Right atrium auricular region (tissue), 2 donors: ENCODE measurements at places on chromosomes 16 and 17. TPM values are rescaled to one million over a fixed set of nuclear protein-coding genes. Genes with fewer than 3 reads are reported as not detected.
A peak's percentile ranks its signal among the peaks of the same experiment; 100 is the strongest.

IGF2BP1 gene
- not detected for total RNA-seq

DNA sequence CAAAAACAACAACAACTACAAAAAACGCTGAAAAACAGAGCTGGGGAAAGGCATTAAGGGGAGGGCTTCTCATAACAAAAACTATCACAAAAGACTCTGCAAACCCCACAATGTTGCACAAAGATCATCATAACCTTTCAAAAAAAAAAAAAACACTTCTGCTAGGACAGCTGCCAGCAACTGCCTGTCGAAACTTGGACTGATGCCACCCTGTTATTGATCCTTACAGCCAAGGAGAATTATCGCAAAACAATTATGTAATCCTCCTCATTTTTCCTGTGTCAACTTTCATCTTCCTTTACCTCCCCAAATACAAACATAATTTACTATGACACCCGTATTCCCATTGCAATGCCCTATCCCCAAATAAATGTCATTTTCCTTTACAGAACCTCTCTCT lies 9.3 kb downstream of the CCDC40 start:
- no peak overlapping the region for H3K27ac ChIP-seq
- peaks cover 19% of the 10 kb centered on the region for H3K36me3 ChIP-seq
- no peaks in the 10 kb centered on the region for H3K4me1 ChIP-seq
- DNase-seq, result no peak

APOBR gene
- 0.78 TPM for total RNA-seq

FOXO3B gene
- 4.7 TPM for total RNA-seq

DNA sequence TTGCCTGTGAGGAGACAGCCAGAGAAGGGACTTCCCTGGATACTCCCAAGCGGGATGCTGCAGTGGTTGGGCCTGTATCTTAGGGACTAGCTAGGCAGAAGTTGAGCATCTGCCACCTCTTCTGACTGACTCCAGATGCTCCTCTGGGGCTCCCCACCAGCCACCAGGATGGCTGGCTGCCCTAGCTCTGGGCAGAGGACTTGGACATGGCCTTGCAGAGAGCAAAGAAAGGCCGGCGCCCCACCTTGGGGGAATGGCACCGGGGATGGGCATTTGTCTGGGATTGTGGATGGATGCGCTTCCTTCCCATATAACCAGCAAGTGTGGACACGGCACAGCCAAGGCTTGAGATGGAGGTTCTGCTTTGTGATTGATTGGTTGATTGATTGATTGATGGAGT lies 69.0 kb downstream of the OR1D5 start:
- H3K4me3 ChIP-seq, result no peak overlapping the region
- H3K27me3 ChIP-seq, result no peaks in the 10 kb centered on the region
- peaks cover 27% of the 10 kb centered on the region for H3K36me3 ChIP-seq
- DNase-seq, result no peak

GRCh38 chr16:73092236-73092781 lies 44.4 kb upstream of the ZFHX3 start:
- H3K36me3 ChIP-seq, result no peaks in the 10 kb centered on the region
- DNase-seq, result no peak
- H3K4me3 ChIP-seq, result no peak overlapping the region
- no peaks in the 10 kb centered on the region for H3K4me1 ChIP-seq
- H3K27ac ChIP-seq, result no peak overlapping the region
- H3K27me3 ChIP-seq, result no peaks in the 10 kb centered on the region

- peaks cover 25% of the 10 kb centered on the region for H3K36me3 ChIP-seq
- peak; percentile 69 for DNase-seq
- peak overlapping the region; percentile 87 for H3K4me3 ChIP-seq
- peak overlapping the region; percentile 95 for H3K27ac ChIP-seq
- no peaks in the 10 kb centered on the region for H3K27me3 ChIP-seq
- peaks cover 64% of the 10 kb centered on the region for H3K4me1 ChIP-seq
Measured at GRCh38 chr17:42675965-42676423, 800 bp downstream of the PLEKHH3 start.

DNA sequence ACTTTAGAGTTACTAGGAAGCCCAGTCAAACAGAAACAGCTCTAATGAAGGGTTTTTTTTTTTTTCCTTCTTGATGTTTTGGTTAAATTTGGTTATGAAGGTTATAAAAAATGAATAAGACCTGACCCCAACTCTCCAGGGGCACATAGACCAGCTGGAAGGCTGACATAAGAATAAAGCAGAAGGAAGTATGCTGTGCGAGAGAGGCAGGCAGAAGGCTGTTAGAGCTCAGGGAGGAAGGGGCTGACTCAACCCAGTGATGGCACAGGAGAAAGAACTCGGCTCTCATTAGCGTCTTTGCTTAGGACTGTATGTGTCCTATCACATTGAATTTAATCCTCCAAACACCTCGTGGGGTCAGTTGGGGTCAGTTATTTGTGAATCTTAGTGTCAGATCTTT lies 474.6 kb downstream of the PMP22 start:
- DNase-seq, result no peak
- H3K36me3 ChIP-seq, result no peaks in the 10 kb centered on the region
- H3K27me3 ChIP-seq, result no peaks in the 10 kb centered on the region
- H3K4me1 ChIP-seq, result no peaks in the 10 kb centered on the region
- H3K27ac ChIP-seq, result no peak overlapping the region
- no peak overlapping the region for H3K4me3 ChIP-seq

CRAMP1 gene
- 7.7 TPM for total RNA-seq

NEK8 gene
- 1.0 TPM for total RNA-seq

- no peak for DNase-seq
- H3K27ac ChIP-seq, result no peak overlapping the region
- no peaks in the 10 kb centered on the region for H3K4me1 ChIP-seq
- no peaks in the 10 kb centered on the region for H3K27me3 ChIP-seq
- H3K36me3 ChIP-seq, result peaks cover 22% of the 10 kb centered on the region
- H3K4me3 ChIP-seq, result no peak overlapping the region
Measured at GRCh38 chr17:2502871-2503580, 8.7 kb downstream of the METTL16 start.

DNA sequence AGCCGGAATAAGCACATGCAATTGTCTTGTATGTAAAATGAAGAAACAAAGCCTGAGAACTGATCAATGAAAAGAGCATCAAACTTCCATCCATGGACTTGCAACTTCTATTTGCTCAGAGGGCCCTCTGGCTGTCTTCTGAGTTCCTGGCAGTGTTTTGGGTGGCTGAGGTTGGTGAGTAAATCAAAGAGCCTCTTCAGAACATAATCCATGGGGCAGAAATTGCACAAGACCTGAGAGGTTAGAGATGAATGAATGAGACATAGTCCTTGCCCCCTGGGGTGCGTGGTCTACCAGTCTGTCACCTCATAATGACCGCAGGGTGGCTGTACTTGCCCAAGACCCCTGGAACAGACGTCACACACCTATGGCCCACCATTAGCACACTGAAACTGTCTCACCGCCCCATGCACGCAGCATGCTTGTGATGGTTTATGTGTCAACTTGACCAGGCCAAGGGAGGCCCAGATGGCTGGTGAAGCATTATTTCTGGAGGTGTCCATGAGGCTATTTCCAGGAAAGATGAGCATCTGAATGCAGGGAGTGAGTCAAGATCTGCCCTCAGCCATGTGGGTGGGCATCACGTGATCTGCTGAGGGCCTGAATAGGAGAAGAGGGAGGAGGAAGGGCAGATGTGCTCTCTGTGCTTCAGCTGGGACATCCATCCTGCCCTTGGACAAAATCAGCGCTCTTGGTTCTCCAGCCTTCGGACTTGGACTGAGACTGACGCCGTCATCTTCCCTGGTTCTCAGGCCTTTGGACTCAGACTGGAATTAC lies 8.3 kb downstream of the PIK3R6 start:
- H3K36me3 ChIP-seq, result no peaks in the 10 kb centered on the region
- no peak for DNase-seq
- no peaks in the 10 kb centered on the region for H3K4me1 ChIP-seq
- no peak overlapping the region for H3K4me3 ChIP-seq

DNA sequence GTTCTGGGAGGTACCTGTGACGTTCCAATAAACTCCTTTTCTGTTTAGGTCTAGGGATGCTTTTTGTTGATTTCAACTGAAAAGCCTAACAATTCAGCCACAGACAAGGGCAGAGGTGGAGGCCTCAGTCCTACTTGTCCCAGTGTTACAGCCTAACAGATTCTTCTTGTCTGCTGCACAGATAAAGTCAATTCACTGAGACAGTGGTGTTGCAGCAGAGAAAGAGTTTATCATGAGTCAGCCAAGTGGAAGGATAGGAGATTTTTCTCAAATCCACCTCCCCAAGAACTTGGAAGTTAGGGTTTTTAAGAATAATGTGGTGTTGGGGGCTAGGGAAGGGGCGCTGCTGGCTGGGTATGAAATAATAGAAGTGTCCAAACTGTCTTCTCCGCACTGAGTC lies 10.8 kb upstream of the TNFSF12 start:
- no peak for DNase-seq
- H3K27me3 ChIP-seq, result no peaks in the 10 kb centered on the region
- H3K4me3 ChIP-seq, result no peak overlapping the region
- no peaks in the 10 kb centered on the region for H3K36me3 ChIP-seq
- H3K4me1 ChIP-seq, result no peaks in the 10 kb centered on the region

- no peaks in the 10 kb centered on the region for H3K27me3 ChIP-seq
- H3K36me3 ChIP-seq, result no peaks in the 10 kb centered on the region
- no peak overlapping the region for H3K4me3 ChIP-seq
- no peak for DNase-seq
- no peaks in the 10 kb centered on the region for H3K4me1 ChIP-seq
Measured at GRCh38 chr17:29252101-29252791, 5.6 kb downstream of the CRYBA1 start.

BAIAP2 gene
- total RNA-seq, result 27.9 TPM

DNA sequence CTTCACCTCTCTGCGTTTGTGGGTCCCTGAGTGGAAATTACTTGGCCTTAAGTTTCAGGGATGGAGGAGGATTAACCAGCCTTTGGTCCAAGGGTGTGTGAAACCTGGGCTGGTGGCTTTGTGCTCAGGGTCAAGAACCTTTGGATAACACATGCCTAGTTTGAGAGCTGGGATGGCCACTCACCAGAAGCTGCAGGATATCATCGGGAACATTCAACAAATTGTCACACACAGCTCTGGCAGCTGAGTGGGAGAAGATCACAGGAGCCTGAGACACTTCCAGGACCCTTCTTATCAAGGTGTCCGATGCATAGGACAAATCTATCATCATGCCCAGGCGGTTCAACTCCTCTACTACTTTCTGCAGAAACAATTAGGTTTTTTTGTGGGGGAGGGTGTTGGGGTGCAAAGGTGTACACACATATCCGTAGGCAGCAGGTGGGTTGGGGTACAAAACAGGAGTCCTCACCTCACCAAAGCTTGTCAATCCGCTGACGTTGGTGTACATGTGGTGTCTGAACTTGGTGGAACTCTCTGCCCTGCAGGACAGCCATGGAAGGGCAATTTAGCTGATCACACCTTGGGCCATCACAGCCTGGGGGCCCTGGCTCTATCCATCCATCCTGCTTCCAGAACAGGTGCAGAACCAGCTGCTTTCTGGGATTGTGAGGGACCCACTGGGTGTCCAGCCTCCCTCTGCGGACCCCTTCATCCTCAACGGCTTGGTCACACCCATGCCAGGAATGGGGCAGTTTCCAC lies 2.7 kb downstream of the DPEP3 start:
- H3K36me3 ChIP-seq, result no peaks in the 10 kb centered on the region
- no peak for DNase-seq
- H3K4me1 ChIP-seq, result no peaks in the 10 kb centered on the region
- H3K27ac ChIP-seq, result no peak overlapping the region
- no peak overlapping the region for H3K4me3 ChIP-seq
- H3K27me3 ChIP-seq, result no peaks in the 10 kb centered on the region

GRCh38 chr16:88460496-88461330 lies 7.6 kb downstream of the ZFPM1 start:
- peaks cover 58% of the 10 kb centered on the region for H3K4me1 ChIP-seq
- H3K27me3 ChIP-seq, result no peaks in the 10 kb centered on the region
- no peaks in the 10 kb centered on the region for H3K36me3 ChIP-seq
- no peak for DNase-seq
- no peak overlapping the region for H3K4me3 ChIP-seq

DNA sequence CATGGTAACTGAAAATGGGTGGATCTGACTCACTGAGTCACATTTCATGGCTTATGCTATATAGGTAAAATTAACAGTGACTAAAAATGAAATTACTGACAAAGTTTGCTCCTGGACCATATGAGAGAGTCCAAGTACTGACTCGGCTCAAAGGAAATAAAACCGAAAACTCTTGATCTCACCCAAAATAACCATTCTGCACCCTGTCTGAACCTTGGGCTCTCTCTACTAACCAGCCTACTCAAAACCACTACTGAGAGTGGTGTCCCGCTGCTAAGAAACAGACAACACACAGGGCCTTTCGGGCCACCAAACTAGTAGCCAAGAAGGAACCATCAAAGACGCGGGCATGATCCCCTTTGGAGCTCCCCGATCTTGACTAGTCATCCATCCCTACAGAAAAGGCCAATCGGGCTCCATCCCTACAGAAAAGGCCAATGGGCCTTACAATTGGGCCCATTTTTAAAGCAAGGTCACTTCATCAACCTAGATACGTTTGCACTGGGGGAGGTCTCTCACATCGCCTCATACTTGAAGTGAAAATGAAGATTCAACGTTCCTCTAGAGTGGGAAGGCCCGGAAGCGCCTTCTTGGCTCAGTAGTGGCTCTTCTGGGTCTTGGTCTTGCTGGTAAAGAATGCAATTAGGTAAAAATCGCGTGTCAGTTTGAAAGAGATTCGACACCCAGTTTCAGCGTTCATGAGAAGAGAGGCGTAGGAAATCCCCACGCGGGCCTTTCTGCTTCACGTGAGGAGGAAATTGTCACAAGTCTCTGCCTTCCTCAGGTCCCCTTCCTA lies 720 bp upstream of the ZPBP2 start:
- DNase-seq, result no peak
- no peaks in the 10 kb centered on the region for H3K36me3 ChIP-seq
- H3K27ac ChIP-seq, result no peak overlapping the region
- no peaks in the 10 kb centered on the region for H3K4me1 ChIP-seq
- peaks cover 22% of the 10 kb centered on the region for H3K27me3 ChIP-seq
